ENCODE measurements at places on chromosomes 3 and 15. TPM values are rescaled to one million over a fixed set of nuclear protein-coding genes. Genes with fewer than 3 reads are reported as not detected.

DNA sequence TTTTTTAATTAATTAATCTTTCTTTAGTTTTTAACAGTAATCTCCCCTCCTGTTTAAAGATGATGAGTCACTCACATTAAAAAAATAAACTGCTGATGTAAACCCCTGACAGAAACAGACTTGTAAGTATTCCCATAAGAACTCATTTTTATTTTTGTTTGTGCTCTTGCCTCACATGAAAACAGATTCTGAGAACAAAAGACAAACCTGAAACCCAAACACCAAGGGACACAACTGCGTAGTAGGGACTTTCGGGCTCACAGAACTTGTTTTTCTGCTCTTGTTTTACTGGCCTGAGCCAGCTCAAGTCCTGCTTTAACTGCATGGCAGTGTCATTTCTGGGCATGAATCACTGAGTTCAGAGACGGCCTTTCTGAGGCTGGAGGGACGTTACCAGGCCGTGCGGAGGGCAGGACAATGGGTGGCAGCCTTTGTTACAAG, 600.8 kb downstream of the FOXP1 start:
- no peaks in the 10 kb centered on the region for H3K27me3 ChIP-seq
- peak; percentile 66 for DNase-seq

- no peaks in the 10 kb centered on the region for H3K27me3 ChIP-seq
- no peak overlapping the region for H3K27ac ChIP-seq
- H3K4me3 ChIP-seq: no peak overlapping the region
- H3K36me3 ChIP-seq: peaks cover 41% of the 10 kb centered on the region
- DNase-seq: no peak
Measured at GRCh38 chr3:123143669-123144411, 57.9 kb upstream of the SEC22A start.

GRCh38 chr3:120064641-120065040, 29.6 kb downstream of the GSK3B start:
- no peak for DNase-seq
- peaks cover 33% of the 10 kb centered on the region for H3K4me1 ChIP-seq
- no peaks in the 10 kb centered on the region for H3K27me3 ChIP-seq
- H3K4me3 ChIP-seq: no peak overlapping the region
- H3K36me3 ChIP-seq: peaks cover 16% of the 10 kb centered on the region
- no peak overlapping the region for H3K27ac ChIP-seq

DNA sequence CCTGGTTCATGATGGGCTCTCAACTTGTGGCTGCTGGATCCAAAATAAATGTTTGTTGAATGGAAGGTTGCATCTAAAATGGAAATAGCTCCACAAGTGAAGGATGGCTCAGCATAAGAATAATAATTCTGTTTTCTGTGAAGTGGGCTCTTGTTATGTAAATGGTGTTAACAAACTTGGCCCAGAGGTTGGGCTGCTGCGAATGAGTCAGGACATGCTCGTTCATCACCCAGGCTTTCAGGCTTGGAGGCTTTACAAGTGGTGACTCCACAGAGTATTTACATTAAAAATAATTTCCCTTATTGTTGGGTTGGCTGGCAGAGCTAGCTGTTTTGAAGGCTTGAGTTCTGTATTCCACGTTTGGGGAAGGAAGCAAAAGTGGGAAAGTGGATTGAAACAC, 60.5 kb downstream of the ITGB5 start:
- H3K36me3 ChIP-seq: no peaks in the 10 kb centered on the region
- H3K27ac ChIP-seq: no peak overlapping the region
- no peak for DNase-seq
- H3K4me3 ChIP-seq: no peak overlapping the region
- H3K4me1 ChIP-seq: no peaks in the 10 kb centered on the region

DNA sequence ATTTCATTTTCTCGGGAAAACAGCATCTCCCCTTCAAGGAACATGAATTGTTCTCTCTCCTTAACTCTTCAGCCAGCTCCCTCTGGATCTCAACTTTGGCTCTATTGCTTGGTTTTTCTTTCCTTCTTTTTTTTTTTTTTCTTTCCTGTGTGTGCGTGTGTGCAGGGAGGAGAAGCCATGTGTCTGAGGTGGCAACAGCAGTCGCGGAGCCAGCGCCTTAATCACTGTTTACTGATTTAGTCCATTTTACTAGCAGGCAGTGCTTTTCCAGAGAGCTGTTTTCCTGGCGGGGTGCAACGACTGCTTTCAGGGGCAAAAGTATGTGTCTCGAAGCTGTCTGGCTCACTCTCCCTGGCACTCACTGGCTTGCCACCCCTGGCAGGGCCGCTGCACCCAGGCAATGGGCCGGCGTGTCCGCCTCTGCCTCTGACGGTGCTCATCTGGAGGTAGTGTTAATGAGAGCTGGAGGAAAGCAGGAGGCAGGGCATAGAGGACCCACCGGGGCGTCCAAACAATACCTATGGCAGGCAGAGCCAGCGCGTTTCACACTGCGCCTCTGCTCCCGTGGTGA, 835.4 kb upstream of the NR2F2 start:
- H3K4me1 ChIP-seq: peaks cover 8% of the 10 kb centered on the region
- no peak for DNase-seq
- peaks cover 11% of the 10 kb centered on the region for H3K27me3 ChIP-seq
- H3K36me3 ChIP-seq: peaks cover 1% of the 10 kb centered on the region

DNA sequence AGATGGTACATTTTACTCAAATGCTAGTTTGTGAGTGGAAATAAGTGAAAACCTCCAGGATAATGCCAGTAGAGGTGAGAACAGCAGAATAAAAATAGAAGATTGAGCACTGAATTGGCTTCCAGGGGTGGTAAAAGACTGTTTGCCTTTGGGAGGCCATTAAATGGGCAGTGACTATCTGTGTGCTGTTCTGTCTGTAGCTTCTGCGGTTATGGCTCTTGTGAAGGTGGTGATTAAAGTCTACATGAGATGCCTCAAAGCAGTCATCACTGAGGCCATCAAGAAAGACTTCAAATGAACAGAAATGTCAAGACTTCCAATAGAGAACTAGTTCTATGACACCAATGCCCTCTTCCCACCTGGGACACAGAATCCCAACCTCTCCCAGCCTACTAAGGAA, 108.8 kb downstream of the EFHB start:
- H3K27me3 ChIP-seq: no peaks in the 10 kb centered on the region
- H3K27ac ChIP-seq: no peak overlapping the region
- no peaks in the 10 kb centered on the region for H3K4me1 ChIP-seq
- H3K36me3 ChIP-seq: no peaks in the 10 kb centered on the region
- no peak overlapping the region for H3K4me3 ChIP-seq

GRCh38 chr3:136783708-136784191, 31.6 kb upstream of the STAG1 start:
- no peak overlapping the region for H3K4me3 ChIP-seq
- H3K4me1 ChIP-seq: peaks cover 15% of the 10 kb centered on the region
- DNase-seq: no peak
- no peaks in the 10 kb centered on the region for H3K36me3 ChIP-seq
- no peak overlapping the region for H3K27ac ChIP-seq
- no peaks in the 10 kb centered on the region for H3K27me3 ChIP-seq

GRCh38 chr3:72924055-72924454, 36.2 kb downstream of the GXYLT2 start:
- H3K36me3 ChIP-seq: no peaks in the 10 kb centered on the region
- no peaks in the 10 kb centered on the region for H3K4me1 ChIP-seq
- no peak for DNase-seq
- no peak overlapping the region for H3K27ac ChIP-seq

- peaks cover 1% of the 10 kb centered on the region for H3K4me1 ChIP-seq
- peaks cover 2% of the 10 kb centered on the region for H3K27me3 ChIP-seq
- H3K4me3 ChIP-seq: no peak overlapping the region
- H3K27ac ChIP-seq: no peak overlapping the region
- peak; percentile 11 for DNase-seq
Measured at GRCh38 chr3:35296533-35296932, 342.8 kb upstream of the ARPP21 start.

DNA sequence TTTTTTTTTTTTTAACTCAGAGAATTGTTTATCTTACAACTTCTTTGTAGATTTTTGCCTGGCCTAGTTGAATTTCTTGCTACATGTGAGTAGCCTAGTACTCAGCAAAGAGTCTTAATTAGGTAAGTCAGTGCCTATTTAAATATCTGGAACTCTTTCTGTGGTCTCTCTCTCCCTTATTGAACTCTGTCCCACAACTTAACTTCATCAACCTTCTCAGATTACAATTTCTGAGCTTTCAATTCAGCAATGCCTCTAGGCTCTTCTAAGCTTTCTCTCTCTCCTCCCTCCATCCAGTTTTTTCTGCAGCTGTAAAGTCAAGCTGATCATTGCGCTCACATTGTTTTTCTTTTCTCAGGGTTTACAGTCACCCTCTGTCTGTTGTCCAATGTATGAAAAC, 517.6 kb upstream of the ROBO1 start:
- H3K27me3 ChIP-seq: no peaks in the 10 kb centered on the region
- H3K4me3 ChIP-seq: no peak overlapping the region
- H3K36me3 ChIP-seq: no peaks in the 10 kb centered on the region
- H3K27ac ChIP-seq: no peak overlapping the region

GRCh38 chr3:100023150-100023549, 91.2 kb downstream of the FILIP1L start:
- no peaks in the 10 kb centered on the region for H3K4me1 ChIP-seq
- no peak overlapping the region for H3K27ac ChIP-seq
- H3K36me3 ChIP-seq: peaks cover 8% of the 10 kb centered on the region
- H3K4me3 ChIP-seq: no peak overlapping the region
- no peaks in the 10 kb centered on the region for H3K27me3 ChIP-seq

DNA sequence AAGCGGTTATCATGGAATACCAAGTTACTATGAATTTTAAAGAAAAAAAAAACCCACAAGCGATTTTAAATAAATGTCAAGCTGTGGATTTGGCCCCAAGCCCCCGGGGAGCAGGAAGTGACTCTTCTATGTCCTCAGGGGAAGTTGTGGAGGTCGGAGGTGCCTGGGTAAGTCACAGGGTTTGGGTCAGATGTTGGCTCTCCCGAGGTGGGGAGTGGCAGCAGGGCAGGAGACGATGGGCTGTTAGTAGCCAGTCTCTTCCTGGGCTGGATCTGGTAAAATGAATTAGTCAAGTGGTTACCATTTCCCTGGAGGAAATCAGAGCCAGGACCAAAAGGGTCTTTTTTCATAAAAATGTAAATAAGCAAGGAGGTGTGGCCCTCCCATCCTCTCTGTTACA, 316.7 kb downstream of the TLE3 start:
- no peak overlapping the region for H3K27ac ChIP-seq
- peaks cover 27% of the 10 kb centered on the region for H3K4me1 ChIP-seq
- no peak overlapping the region for H3K4me3 ChIP-seq
- H3K27me3 ChIP-seq: peaks cover 8% of the 10 kb centered on the region

- no peaks in the 10 kb centered on the region for H3K36me3 ChIP-seq
- H3K4me1 ChIP-seq: peaks cover 20% of the 10 kb centered on the region
- DNase-seq: peak; percentile 63
- peak overlapping the region; percentile 41 for H3K4me3 ChIP-seq
Measured at GRCh38 chr3:42159706-42160472, 68.7 kb downstream of the TRAK1 start.

DNA sequence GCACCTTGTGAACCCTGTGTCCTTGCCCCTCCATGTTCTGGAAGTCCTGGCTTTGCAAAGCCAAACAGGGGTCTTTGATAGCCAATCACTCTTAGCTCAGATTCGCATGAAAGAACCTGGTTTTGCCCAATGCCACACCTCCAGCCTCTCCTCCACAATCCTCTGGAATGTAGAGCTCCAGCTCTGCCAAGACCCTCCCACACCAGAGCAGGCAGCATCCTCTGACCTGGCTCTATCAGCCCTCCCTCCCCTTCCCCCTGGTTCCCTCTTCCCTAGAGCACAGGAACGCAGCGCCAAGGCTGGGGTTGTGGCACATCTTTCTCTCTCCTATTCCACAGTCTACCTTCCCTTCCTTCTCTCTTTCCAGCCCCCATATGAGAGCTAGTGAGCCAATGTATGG, 133.3 kb downstream of the RPLP1 start:
- no peak for DNase-seq
- peaks cover 5% of the 10 kb centered on the region for H3K4me1 ChIP-seq
- no peaks in the 10 kb centered on the region for H3K27me3 ChIP-seq
- H3K4me3 ChIP-seq: no peak overlapping the region

DNA sequence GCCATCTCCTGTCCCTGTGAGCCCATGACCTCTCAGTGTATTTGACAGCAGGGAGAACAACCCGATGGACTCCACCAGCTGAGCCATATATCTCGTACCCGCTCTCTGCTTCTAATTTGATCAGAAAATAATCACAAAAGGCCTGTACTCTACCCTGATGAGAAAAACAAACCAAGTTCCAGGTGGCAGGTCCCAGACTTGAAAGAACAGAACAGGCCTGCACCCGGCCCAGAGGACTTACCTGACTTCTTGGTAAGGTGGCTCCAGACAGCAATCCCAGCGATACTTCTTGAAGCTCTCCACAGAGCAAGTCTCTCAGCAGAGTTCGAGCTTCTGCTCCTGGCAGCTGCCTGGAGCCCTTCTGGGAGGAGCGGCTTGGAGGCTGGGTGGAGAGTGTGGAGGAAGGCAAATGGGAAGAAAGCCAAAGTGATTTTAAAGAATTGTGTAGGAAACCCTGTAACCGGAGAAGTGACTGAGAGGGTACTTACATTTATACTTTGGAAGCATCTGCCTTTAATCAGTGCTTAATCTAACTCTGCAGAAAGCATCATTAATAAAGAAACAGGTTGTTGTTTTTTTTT, 91.6 kb downstream of the SCN11A start:
- no peaks in the 10 kb centered on the region for H3K36me3 ChIP-seq
- H3K27ac ChIP-seq: no peak overlapping the region
- H3K27me3 ChIP-seq: no peaks in the 10 kb centered on the region
- H3K4me3 ChIP-seq: no peak overlapping the region
- H3K4me1 ChIP-seq: no peaks in the 10 kb centered on the region

Gene PP2D1
- not detected for total RNA-seq

Gene SLC22A14
- not detected for total RNA-seq

Gene MKRN2OS
- total RNA-seq: not detected

Gene TEX55
- total RNA-seq: not detected

Gene NFKBIZ
- total RNA-seq: 85.0 TPM

Gene TGM5
- total RNA-seq: not detected

Gene PPP1R14D
- total RNA-seq: not detected

Gene GOLGA8T
- total RNA-seq: not detected

Gene HOMER2
- 2.8 TPM for total RNA-seq

Gene COL6A5
- not detected for total RNA-seq
